ENCODE measurements at places on chromosomes 12 and 14.
A peak's percentile ranks its signal among the peaks of the same experiment; 100 is the strongest.

DNA sequence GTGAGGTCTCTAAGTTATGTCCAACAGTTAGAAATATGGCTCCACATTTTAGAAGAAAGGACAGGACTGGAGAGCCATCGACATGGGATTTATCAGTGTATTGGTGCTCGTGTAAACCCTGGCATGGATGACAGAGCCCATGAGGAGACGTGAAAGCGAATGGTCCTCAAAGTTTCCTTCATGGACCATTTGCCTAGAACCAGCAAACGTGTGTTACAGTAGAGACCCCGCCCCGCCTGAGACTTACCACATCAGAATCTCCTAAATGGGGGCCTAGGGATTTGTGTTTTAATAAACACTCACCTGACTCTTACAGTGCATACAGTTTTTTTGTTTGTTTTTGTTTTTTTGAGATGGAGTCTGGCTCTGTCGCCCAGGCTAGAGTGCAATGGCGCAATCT, 12.2 kb downstream of the EVL start:
- DNase-seq = no peak

- no peak for DNase-seq
Observed at GRCh38 chr14:98181768-98182167, 1090.2 kb downstream of the BCL11B start.

DNA sequence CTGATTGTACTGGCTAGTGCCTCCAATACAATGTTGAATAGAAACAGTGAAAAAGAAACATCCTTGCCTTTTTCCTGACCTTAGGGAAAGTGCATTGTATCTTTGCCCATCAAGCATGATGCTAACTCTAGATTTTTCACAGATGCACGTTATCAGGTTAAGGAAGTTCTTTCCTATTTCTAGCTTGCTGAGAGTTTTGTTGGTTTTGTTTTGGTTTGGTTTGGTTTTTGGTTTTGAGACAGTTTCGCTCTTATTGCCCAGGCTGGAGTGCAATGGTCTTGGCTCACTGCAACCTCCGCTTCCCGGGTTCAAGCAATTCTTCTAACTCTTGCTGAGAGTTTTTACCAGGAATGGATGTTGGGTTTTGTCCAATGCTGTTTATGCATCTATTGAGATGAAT, 89.0 kb downstream of the BRMS1L start:
- no peak for DNase-seq

DNA sequence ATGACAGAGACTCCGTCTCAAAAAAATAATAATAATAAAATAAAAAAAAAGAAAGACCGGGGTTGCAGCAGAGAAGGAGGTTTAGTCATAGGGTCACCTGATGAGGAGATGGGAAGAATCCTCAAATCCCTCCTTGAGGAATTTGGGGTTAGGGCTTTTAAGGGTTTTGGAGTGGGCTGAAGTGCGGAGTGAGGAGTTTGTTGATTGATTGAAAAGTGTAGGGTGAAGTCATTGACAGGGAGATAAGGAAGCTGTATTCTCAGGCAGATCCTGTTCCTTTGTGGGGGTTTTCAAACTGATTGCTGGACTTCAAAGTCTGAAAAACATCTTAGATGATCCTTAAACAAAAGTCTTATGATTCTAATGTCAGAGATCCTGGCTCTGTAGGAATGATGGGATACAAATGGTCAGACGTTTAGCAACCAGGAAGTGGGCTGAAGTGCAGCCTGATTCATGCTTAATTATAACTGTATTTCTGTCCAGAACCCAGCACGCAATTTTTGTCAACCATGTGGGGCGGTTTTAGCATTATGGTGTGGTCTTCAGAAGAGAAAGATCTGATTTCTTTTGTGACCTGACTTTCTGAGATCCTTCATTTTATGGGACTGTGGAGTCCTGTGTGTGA, 16.0 kb downstream of the FNTB start:
- DNase-seq = no peak

DNA sequence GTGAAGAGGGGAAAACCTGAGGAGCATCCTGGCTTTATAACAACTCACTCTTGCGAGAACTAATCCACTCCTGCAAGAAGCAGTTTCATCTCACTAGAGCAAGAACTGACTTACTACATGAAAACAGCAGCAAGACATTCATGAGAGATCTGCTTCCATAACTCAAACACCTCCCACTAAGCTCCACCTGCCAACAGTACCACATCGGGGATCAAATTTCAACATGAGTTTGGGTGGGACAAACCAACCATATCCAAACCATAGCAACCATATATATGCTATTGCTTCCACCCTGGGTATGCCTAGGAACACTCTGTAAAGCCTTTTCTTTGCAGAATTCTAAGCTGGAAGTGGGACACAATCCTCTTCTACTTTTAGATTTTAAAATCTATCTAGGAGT, 13.9 kb upstream of the AVPR1A start:
- DNase-seq = no peak

DNA sequence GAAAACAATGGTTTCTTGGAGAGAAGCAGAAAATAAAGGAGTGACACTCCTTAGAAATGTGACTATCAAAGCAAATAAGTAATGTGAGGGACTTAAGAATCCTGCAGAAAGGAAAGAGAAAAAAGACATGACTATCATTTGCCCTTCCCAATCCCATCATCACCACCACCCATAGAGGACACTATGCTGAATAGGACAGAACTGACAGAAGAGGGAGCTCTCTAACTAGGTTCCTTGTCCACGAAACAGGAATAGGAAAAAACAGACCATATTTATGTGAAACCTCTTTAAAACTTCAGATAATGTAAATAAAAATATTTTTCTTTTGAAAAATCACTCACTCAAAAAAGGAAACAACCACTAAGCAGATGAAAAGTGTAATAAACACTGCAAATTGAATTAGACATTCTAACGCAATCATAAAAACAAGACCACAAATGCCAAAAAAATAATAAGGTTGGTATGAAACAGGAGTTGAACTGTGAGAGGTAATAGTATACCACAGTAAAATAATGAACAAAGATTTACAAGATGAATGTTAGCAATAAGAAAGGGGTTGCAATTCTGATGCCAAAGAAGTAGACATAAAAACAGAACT, 24.1 kb downstream of the KLRD1 start:
- peak; percentile 35 for DNase-seq

DNA sequence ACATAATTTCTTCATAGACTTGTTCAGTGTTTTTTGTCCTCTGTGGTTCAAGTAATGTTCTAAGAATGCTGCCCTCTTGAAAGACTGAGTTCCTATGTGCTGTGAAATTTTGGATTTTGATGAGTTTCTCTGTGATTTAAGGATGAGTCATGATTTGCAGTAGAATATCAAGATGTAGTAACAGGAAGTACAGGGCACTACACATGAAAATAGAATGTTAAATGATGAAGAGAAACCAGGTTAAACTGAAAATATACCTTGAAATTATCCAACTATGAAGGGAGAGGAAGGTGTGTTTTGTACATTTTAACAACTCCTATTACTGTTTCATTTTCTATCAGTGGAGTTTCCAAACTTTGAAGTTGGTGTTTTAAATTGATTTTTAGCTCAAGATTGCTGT, 4.8 kb downstream of the ELK3 start:
- DNase-seq = no peak

- no peak for DNase-seq
Observed at GRCh38 chr12:95203487-95204030, 13.7 kb downstream of the FGD6 start.

- DNase-seq = no peak
Observed at GRCh38 chr14:29205658-29206057, 439.1 kb downstream of the FOXG1 start.

- no peak for DNase-seq
Observed at GRCh38 chr12:47805417-47805816, 14.3 kb downstream of the HDAC7 start.

GRCh38 chr12:84506282-84506681, 406.3 kb downstream of the SLC6A15 start:
- DNase-seq = no peak

DNA sequence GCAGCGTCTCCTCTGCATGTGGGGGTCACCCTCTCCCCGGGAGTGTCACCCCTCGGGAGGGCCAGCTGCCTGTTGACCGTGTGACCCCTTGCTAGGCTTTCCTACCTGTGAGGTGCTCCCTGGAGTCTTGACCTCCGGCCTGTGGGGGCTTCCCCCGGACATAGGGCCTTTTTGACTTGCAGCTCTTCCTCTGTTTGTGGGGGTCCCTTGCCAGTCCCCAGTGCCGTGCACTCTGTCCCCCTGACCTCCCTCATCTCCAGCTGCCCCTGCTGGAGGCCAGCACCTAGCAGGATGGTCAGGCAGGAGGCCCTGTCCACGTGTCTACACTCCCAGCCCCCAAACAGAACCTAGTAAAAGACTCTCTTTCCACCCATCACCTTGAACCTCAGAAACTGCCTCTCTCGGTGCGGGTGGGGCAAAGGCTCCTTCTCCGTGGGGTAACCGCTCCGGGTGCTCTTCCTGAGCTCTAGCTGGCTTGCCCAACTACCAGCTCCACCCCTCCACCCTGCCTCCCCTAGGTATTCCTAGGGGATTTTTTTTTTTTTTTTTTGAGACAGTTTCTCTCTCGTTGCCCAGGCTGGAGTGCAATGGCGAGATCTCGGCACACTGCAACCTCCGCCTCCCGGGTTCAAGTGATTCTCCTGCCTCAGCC, 810 bp downstream of the AACS start:
- no peak for DNase-seq

- DNase-seq = no peak
Observed at GRCh38 chr14:67424539-67424938, 12.6 kb upstream of the PLEK2 start.

GRCh38 chr14:33800735-33801163, 150.1 kb downstream of the EGLN3 start:
- no peak for DNase-seq

- DNase-seq = no peak
Observed at GRCh38 chr14:98994561-98994960, 277.4 kb downstream of the BCL11B start.

- no peak for DNase-seq
Observed at GRCh38 chr14:90780519-90780918, 35.7 kb downstream of the TTC7B start.

GRCh38 chr14:72476657-72477499, 417.0 kb downstream of the DPF3 start:
- peak; percentile 86 for DNase-seq

- no peak for DNase-seq
Observed at GRCh38 chr12:76674669-76675315, 89.1 kb upstream of the ZDHHC17 start.

- no peak for DNase-seq
Observed at GRCh38 chr12:3490895-3491144, 183 bp upstream of the PRMT8 start.

- DNase-seq = peak; percentile 24
Observed at GRCh38 chr12:88111074-88111652, 30.7 kb downstream of the CEP290 start.

DNA sequence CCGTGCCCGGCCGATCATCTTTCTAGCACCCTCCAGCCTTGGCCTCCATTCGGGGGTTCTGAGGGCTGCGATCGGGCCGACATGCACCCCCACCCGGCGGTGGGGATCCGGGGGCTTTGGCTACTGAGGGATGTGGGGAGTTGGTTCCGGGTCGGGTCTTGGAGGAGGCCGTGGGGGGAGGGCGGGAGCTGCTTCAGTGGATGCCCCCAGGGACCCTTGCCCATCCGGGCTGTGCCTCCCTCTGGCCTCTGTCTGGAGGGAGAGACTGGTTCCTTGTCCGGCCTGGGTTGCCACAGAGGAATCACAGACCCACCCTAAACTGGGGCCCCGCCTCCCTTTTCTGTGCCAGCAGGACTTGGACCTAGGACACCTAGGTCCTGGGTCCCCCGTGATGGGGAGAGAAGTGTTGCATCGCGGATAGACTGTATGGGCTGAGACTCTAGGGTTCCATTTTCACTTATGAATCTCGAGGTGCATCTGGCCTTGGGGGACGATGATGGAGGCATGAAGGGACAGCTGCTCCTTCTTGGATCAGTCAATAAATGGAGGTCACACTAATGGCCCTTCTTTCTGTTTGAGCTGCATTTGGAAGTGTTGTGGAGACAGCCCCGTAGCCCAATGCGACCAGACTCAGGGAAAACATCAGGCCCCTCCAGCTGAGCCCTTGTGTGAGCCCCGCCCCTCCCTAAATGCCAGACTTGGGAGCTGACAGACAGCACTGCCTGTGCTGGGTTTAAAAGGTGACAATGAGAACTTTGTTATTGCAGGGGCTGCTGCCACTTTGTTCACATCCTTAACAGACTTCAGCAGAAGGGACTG, 577 bp downstream of the DTX3 start:
- no peak for DNase-seq

- DNase-seq = no peak
Observed at GRCh38 chr14:24196071-24197055, 1.1 kb upstream of the TM9SF1 start.

DNA sequence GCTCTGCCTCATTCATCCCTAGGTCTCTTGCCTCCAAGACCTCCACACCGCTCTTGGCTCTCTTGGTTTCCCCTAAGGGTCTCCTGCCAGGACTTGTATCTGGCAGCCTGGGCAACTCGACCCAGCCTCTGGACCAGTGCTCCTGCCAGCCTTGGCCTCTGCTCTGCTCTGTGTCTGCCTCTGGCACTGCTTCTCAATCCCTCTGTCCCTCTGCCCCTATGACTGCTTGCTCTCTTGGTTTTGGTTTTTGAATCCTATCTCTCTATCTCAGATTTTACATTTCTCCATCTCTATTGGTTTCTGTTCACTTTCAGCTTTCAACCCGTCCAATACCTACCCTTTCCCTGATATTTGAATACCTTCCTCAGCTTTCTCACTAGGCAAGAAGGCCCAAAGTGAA, 6.3 kb downstream of the ITGA5 start:
- DNase-seq = no peak

DNA sequence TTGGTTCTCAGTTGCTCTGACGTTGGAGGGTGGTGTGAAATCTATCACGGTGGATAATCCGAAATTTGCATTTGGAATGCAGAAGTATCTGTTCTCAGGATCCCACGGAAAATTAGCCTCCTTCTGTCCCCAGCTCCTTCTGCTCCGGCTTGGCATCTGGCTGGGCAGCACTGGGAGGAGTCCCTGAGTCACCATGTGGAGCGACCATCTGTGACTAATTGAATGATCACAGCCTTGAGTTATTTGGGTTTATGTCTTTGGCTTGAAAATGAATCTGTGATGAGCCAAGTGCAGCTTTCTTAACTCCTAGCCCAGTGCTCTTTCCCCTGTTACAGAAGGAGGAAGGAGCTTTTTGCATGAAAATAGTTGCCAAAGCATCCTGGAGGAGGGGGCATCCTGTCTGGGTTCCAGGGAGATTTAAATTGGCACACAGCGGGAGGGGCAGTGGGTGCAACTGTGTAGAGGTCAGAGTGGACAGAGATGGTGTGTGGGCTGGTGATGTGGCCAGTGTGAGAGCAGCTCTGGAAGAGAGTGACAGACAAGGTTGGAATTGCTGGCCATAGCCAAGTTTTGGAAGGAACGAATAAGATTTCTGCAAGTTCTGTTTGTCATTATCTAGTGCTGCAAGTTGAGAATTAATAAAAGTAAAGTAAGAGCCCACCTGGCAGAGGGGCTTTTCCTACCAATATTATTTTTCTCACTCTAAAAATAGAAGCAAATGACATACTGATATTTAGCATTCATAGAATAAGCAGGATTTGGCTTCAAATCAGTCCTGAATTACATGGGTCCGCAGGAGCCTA, 74.4 kb downstream of the SLC24A4 start:
- DNase-seq = no peak
